ENCODE measurements at places on chromosomes 13 and 19.

- H3K4me3 ChIP-seq, result no peak overlapping the region
- H3K27ac ChIP-seq, result no peak overlapping the region
- peaks cover 68% of the 10 kb centered on the region for H3K27me3 ChIP-seq
- H3K36me3 ChIP-seq, result no peaks in the 10 kb centered on the region
- DNase-seq, result no peak
Measured at GRCh38 chr19:49954092-49954829, 6.7 kb downstream of the SIGLEC11 start.

- no peaks in the 10 kb centered on the region for H3K36me3 ChIP-seq
- H3K27me3 ChIP-seq, result peaks cover 30% of the 10 kb centered on the region
- H3K4me1 ChIP-seq, result no peaks in the 10 kb centered on the region
Measured at GRCh38 chr13:111394211-111394922, 73.9 kb downstream of the TEX29 start.

DNA sequence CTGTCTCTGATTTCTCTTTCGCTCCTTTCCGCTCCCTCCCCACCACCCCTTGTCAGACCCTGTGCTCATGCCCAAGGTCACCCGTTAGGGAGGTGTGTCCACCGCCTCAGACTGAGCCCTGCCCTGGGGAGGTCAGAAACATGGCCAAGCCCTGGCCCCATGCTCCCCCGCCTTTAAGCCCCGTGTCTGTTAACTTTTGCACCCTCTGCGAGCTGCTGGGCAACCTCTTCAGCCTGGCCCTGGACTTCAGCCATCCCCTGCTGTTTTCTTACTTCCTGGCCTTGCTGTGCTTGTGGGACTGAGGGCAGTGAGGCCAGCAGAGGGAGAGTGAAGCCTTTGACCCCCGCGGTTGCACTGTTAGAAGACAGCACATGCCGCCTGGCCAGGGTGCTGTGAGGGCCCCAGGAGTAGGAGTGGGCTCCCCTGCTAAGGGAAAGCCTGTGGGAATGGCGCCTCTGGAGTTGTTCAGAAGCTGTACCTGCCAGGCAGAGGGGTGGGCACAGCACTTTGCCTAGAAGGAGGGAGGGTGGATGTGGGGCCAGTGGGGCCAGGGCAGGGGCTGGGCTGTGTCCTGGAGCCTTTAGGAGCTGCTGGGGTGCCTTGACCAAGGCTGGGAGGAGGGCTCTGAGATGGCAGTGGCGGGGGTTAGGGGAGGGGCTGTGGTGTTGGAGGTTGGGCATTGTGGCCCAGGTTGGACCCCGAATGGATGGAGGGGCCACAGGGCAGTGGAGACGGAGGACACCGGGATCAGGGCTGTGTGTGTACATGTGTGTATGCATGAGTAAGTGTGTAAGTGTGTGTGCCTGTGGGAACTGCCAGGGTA lies 7.9 kb downstream of the UPF1 start:
- H3K36me3 ChIP-seq, result peaks cover 45% of the 10 kb centered on the region
- DNase-seq, result no peak
- peak overlapping the region; percentile 51 for H3K4me3 ChIP-seq
- H3K4me1 ChIP-seq, result peaks cover 86% of the 10 kb centered on the region

GRCh38 chr13:44876782-44877324 lies 112.4 kb downstream of the NUFIP1 start:
- H3K27me3 ChIP-seq, result peaks cover 35% of the 10 kb centered on the region
- no peaks in the 10 kb centered on the region for H3K4me1 ChIP-seq
- no peak for DNase-seq
- no peak overlapping the region for H3K27ac ChIP-seq

GRCh38 chr19:16722591-16722990 lies 2.9 kb downstream of the NWD1 start:
- no peaks in the 10 kb centered on the region for H3K36me3 ChIP-seq
- H3K4me1 ChIP-seq, result peaks cover 9% of the 10 kb centered on the region
- H3K27ac ChIP-seq, result no peak overlapping the region
- DNase-seq, result no peak
- no peaks in the 10 kb centered on the region for H3K27me3 ChIP-seq

- peaks cover 3% of the 10 kb centered on the region for H3K36me3 ChIP-seq
- H3K27me3 ChIP-seq, result peaks cover 34% of the 10 kb centered on the region
- peaks cover 15% of the 10 kb centered on the region for H3K4me1 ChIP-seq
- no peak overlapping the region for H3K27ac ChIP-seq
- DNase-seq, result no peak
Measured at GRCh38 chr19:2487842-2488241, 11.9 kb downstream of the GADD45B start.

DNA sequence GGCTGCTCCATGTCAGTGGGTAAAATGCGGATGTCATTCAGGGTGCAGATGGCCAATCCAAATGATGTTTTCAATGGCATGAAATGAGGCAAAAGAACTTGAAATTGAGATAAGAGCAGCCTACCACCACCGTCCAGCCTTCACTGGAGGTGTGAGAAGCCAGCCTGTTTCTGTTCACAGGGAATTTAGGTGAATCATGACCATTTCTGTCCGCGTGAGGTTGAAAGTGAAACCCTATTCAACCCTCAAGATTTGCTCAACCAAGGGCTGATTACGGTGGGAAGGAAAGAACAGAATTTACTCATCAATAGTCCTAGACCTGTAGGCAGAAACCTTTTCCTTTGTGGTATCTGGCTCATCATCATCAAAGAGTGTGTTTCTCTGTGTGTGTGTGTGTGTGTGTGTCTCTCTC lies 370.7 kb downstream of the COG6 start:
- peaks cover 14% of the 10 kb centered on the region for H3K4me1 ChIP-seq
- peak overlapping the region; percentile 69 for H3K4me3 ChIP-seq
- H3K27ac ChIP-seq, result peak overlapping the region; percentile 25
- DNase-seq, result no peak

GRCh38 chr13:98155475-98156109 lies 12.7 kb downstream of the FARP1 start:
- peaks cover 51% of the 10 kb centered on the region for H3K27me3 ChIP-seq
- H3K27ac ChIP-seq, result no peak overlapping the region
- no peak for DNase-seq
- no peaks in the 10 kb centered on the region for H3K36me3 ChIP-seq

DNA sequence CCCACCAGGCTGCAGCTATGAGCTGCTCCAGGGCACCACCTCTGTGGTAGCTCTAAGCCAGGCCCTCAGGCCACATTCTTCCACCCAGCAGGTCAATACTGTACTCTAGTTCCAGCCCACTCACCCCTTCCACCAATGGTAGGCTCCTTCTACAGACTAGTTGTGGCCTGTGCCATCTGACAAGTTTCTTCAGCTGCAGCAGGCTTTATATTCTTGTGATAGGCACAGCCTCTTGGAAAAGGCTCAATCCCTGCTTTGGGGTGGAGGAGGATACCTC lies 8.5 kb downstream of the MICU2 start:
- H3K27ac ChIP-seq, result no peak overlapping the region
- H3K4me3 ChIP-seq, result no peak overlapping the region
- H3K27me3 ChIP-seq, result no peaks in the 10 kb centered on the region

GRCh38 chr13:44905556-44905955 lies 83.7 kb downstream of the NUFIP1 start:
- H3K27ac ChIP-seq, result no peak overlapping the region
- peaks cover 20% of the 10 kb centered on the region for H3K27me3 ChIP-seq
- no peaks in the 10 kb centered on the region for H3K36me3 ChIP-seq
- DNase-seq, result no peak
- H3K4me3 ChIP-seq, result no peak overlapping the region

DNA sequence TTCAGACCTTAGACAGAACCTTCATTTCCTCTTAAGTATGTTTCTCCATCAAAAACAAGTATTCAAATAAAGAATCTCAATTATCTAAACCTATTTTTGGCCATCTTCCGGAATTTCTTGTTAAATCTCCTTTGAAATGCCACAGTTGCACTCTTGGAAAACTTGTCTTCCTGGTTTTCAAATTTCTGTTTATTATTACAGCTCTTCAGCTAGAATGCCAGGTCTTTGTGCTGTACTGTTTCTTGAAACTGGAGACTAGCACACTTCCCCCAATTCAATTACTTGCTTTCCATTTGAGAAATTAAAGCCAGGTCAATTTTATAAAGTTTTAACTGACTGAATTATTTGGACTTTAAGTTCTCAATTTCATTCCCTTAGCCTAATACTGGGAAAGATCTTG lies 10.2 kb downstream of the KCNRG start:
- no peaks in the 10 kb centered on the region for H3K4me1 ChIP-seq
- no peak overlapping the region for H3K4me3 ChIP-seq
- peaks cover 14% of the 10 kb centered on the region for H3K36me3 ChIP-seq
- H3K27ac ChIP-seq, result no peak overlapping the region

DNA sequence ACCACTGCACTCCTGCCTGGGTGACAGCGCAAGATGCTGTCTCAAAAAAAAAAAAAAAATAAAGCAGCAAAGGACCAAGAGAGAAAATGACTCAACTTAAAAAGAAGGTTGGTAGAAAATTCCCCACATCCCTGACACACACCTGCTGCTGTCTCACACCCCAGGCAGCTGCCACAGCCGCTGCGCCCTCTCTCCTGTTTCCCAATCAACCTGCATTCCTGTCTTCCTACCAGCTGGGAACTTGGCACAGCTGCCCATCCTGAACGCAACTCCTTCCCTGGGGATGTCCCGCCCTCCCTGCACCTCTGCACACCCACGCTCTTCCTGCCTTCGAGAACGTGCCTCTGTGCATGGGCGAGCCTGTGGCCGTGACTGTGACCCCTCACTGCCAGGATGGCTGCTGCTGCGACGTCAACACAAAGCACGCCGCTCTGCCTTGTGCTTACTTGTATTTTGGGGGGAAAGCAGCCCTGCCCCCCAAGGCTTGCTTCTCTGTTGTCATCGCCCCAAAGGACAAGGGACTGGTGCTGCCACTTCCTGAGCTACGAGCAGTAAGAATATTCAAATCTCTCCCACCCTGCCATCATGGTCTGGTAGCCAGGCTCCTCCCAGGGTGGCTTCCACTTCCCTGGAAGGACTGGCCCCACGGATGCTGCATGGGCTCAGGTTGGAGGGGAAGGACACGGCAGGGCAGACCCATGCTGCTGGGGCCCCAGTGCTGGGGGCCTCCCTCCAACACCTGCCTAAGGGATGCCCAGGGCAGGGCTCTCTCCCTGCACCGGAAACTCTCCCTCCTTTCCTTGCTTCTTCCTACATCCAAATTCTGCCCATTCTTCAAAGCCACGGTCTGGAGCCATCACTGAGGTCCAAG lies 20.7 kb downstream of the SH3GL1 start:
- H3K27me3 ChIP-seq, result no peaks in the 10 kb centered on the region
- H3K36me3 ChIP-seq, result peaks cover 11% of the 10 kb centered on the region
- H3K4me3 ChIP-seq, result peak overlapping the region; percentile 76
- DNase-seq, result no peak

DNA sequence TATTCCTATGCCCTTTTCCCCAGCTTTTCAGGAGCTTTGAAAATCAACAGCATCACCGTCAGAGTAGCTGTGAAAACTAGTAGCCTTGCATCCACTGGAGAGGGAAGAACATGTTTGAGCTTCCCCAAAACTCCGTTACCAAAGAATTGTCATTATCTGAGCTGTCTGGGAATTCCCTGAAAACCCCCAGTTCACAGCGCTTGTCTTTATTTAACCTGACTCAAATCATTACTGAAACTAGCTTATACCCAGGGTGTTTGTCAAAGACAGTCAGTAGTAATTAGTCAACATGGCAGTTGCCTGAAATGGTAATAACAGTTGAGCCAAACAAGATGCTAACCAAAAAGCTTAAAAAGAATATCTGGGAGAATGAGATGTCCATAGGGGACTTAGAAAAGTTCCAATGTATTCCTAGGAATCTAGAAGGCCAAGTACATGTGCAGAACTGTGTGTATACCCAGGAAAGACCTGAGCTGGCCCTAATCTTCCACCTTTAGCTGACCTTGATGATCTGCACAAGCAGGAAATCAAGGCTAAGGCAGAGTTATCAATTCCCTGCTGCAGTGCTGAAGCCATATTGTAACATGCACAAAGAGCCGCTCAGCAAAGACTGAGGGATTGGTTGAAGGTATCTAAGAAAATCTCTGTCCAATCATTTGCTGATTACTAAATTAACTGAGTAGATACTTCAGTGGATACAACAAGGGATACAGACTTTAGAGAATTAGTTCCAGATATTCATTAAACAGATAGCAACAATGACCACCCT lies 130.8 kb downstream of the KL start:
- no peak overlapping the region for H3K27ac ChIP-seq
- H3K4me3 ChIP-seq, result no peak overlapping the region
- no peaks in the 10 kb centered on the region for H3K36me3 ChIP-seq
- no peak for DNase-seq

GRCh38 chr19:52724701-52725514 lies 9.9 kb downstream of the ZNF611 start:
- no peaks in the 10 kb centered on the region for H3K27me3 ChIP-seq
- no peak for DNase-seq
- H3K4me3 ChIP-seq, result no peak overlapping the region
- no peak overlapping the region for H3K27ac ChIP-seq
- peaks cover 33% of the 10 kb centered on the region for H3K36me3 ChIP-seq
- H3K4me1 ChIP-seq, result peaks cover 6% of the 10 kb centered on the region

- no peak for DNase-seq
- H3K4me1 ChIP-seq, result peaks cover 30% of the 10 kb centered on the region
- peaks cover 12% of the 10 kb centered on the region for H3K27me3 ChIP-seq
- H3K36me3 ChIP-seq, result peaks cover 12% of the 10 kb centered on the region
- H3K4me3 ChIP-seq, result peak overlapping the region; percentile 86
Measured at GRCh38 chr19:18204394-18205199, 755 bp upstream of the RAB3A start.

DNA sequence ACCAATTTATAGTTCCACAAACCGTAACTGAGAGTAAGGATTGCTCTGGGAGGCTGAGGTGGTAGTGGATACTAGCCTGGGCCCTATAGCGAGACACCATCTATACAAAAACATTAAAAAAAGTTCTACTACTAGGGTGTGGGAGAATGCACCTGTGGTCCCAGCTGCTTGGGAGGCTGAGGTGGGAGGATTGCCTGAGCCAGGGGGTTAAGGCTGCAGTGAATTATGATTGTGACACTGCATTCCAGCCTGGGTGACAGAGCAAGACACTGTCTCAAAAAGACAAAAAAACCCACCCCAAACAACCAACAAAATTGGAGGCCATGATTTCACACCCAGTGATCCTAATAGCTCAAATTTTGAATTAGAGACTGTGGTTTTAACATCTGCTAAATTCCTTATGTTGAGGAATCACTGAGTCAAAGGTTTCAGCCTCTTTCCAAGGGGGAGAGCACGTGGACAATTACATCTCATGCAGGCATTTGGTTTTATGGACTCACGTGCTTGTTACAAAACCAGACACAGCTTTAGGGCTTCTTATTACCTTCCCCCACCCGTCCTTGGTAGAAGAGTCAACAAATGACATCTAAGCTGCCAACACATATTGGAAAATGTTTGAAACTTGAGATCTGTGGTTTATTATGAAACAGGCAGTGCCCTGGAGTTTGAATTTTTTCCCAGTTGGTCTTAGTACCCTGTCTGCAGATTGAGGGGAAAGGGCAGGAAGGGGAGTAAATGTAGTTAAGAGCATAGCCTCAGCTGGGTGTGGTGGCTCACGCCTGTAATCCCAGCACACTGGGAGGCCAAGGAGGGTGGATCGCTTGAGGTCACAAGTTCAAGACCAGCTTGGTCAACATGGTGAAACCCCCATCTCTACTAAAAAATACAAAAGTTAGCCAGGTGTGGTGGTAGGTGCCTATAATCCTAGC lies 18.5 kb downstream of the CYP2A6 start:
- H3K4me3 ChIP-seq, result no peak overlapping the region
- H3K36me3 ChIP-seq, result peaks cover 5% of the 10 kb centered on the region
- no peaks in the 10 kb centered on the region for H3K27me3 ChIP-seq
- H3K27ac ChIP-seq, result no peak overlapping the region
- DNase-seq, result no peak
- H3K4me1 ChIP-seq, result peaks cover 20% of the 10 kb centered on the region
